Cerebellum (tissue), 4 donors: ENCODE measurements at places on chromosomes 4 and X.

- no peak for DNase-seq
Observed at GRCh38 chrX:153944140-153944799, at the start of gene RENBP. Gene RENBP (minus strand): TSS chrX:153944643. CDS start chrX:153944610, 33 bp downstream.

DNA sequence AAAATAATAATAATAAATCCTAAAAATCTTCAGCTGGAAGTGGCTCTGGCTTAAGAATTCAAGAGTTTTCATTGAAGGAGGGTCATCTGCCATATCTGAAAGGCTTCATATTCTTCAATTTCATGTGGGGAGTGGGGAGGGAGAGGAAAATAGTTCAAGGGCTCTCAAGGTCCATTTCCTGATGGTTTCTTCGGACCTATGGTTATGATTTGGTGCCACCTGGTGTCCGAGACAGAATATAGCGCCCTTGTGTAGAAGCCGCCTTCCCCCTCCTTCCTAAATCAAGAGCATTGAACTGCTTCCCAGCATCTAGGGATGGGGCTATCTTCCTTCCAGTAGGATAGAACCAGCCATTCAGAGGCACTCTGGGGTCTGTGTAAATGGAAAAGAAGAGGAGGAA lies 34.3 kb downstream of the NLGN3 start:
- peak; percentile 52 for DNase-seq

DNA sequence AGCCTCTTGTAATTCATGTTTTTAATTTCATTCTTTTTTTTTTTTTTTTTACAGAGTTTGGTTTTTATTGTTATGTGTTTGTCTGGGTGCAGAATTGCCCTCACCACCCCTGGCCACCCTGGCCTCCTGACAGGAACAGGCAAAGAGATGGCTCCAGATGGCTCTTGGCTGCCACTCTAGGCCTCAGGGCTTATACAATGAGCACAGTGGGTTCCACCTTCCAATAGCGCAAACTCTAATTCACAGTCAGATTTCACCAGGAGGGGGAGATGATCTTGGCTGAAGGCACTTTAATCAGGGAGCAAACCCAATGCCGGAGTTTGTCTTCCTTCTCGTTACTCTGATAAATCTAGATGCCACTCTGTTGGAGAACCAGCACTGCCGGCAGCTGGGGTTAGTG lies 24.8 kb downstream of the CPE start:
- DNase-seq, result peak; percentile 67

DNA sequence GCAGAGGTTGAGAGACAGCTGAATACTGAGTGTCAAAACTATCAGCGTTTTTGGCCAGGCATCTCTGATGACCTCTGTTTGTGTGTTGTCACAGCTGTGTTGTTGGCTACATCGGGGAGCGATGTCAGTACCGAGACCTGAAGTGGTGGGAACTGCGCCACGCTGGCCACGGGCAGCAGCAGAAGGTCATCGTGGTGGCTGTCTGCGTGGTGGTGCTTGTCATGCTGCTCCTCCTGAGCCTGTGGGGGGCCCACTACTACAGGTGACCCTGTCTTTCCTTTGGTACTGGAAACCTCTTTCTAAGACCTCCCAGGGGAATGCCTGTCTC lies 86.9 kb downstream of the EGF start:
- no peak for DNase-seq

GRCh38 chr4:130210864-130211263 lies 1114.9 kb downstream of the C4orf33 start:
- DNase-seq, result no peak

DNA sequence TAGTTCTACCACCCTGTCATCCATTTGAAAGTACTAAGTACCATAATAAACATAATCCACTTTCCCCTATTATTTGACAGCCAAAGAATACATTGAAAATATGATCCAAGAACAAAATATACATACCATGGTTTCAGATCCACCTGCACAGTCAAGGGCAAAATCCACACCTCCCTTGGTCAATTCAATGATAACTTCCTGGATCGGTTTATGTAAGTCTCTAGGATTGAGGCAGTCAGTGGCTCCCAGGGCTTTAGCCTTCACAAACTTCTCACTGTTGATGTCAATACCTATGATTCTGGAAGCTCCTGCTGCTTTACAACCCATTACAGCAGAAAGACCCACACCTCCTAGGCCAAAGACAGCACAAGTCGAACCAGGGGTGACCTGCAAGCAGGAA lies 12.7 kb downstream of the ADH4 start:
- no peak for DNase-seq

GRCh38 chr4:24529555-24529954 lies 54.8 kb downstream of the DHX15 start:
- DNase-seq, result no peak

DNA sequence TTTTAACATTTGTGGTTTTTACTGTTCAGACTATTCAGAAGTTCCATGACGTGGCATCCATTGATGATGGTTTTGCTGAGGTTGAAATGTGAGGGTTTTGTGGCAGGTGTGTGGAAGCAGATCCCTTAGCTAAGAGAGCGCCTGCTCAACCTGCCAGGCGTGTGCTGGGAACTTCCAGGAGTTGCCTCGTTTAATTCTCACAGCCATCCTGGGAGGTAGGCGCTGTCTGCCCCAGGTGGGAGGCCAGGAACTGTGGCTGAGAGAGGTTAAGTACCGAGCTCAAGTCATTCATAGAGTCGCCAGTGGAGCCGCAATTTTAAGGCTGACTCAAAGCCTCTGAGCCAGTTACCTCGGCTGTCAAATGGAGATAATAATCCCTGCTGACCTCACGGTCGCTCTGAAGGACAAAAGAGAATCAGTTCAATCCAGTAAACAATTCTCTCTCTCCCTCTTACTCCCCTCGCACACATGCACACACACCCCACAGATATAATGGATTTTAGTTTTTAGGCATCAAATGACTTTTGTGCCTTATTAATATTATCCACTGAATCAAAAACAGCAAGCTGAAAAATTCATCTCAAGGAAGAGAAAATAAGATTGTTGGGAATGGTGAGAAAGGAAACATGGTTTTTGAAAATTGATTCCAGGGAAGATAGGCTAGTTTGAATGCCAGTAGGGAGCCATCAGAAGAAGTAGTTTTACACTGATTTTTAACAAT lies 171.3 kb downstream of the PTTG2 start:
- DNase-seq, result no peak

GRCh38 chrX:10841579-10841978 lies 221.2 kb upstream of the MID1 start:
- DNase-seq, result no peak

DNA sequence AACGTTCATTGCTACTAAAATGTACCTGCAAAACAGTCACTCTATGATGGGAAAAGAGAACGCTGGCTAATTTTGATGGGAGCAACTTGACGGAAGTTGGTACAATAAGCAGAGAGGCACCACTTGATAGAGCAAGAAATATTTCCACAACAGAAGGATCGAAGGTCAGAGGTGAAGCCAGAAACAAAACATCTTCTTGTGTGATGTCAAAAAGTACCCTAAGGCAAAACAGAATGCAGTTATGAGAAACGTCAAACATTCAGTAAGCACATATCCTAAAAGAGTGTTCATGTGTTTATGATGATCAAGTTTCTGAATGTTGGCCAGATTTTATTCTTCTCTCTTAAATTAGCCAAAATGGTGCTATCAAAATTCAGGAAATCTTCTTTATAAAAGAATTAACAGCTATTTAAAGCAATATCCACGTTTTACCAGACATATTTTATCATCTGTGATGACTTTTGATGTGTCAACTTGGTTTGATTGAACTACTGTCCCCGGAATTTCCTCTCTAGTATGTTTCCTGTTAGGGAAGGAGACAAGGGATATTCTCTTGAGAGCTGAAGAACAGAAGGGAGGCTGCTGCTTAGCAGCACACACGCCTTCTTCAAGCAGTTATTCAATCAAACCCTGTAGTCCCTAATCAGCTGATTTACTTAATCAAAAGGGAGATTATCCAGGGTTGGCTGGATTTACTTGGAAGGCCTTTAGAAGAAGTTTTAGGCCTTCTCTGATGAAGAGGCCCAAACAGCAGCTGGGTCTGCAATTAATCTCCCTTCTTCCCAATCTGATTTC lies 15.7 kb downstream of the AASDH start:
- no peak for DNase-seq

DNA sequence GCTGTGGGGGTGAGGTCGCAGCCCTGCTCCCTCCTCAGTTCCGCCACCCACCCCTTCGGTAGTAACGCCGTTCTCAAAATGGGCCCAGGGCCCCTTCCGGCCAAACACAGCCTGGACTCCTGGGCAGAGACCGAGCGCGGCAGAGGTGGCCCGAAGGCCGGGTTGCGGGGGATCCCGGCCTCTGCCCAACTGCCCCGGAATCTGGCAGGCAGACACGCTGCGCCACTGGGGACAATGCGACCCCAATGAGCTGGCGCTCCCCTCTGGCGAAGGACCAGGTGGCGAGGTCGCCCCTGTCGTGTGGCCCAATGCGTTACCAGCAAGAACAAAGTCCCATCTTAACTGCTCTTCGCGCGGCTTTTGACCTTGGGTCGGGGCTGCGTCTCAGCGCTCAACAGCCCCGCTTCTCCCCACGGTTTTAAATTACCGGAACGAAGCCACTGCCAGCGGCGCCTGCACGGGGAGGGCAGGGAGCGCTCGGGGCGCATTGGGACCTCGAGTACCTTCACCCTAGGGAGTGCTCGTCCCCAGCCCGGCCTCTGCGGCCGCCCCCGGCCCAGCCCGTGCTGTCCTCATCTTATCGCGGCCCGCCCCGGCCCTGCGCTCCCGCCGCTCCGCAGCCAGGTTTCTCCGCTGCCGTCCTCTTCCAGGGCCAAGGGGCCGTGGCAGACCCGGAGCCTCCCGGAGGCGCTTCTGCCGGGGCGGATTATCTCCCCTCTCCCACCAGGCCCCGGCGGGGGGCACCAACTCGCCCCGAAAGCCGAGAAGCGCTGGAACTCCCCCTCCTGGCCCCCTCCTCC lies 22.2 kb upstream of the HMX1 start:
- no peak for DNase-seq

DNA sequence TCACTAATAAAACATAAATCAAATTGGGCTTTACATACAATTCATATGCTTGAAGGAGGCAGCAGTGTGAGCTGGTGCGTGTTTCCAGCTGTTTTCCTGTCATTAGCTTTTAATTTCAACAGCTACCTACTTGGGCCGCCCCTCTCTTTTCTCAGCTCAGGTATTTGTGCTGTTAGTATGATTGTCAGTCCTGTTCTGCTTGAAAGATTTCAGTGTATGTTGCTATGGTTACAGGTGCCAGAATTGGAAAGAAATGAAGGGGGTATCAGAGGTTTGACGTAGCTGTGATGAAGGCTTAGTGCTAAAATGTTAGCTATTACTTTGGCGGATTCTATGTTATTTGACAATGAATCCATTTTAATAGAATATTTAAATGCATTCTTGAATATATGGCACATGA lies 440.3 kb downstream of the ZIC3 start:
- no peak for DNase-seq
